Right hindlimb (tissue), 1 donor: ENCODE measurements at places on chromosomes 2 and 18.

DNA sequence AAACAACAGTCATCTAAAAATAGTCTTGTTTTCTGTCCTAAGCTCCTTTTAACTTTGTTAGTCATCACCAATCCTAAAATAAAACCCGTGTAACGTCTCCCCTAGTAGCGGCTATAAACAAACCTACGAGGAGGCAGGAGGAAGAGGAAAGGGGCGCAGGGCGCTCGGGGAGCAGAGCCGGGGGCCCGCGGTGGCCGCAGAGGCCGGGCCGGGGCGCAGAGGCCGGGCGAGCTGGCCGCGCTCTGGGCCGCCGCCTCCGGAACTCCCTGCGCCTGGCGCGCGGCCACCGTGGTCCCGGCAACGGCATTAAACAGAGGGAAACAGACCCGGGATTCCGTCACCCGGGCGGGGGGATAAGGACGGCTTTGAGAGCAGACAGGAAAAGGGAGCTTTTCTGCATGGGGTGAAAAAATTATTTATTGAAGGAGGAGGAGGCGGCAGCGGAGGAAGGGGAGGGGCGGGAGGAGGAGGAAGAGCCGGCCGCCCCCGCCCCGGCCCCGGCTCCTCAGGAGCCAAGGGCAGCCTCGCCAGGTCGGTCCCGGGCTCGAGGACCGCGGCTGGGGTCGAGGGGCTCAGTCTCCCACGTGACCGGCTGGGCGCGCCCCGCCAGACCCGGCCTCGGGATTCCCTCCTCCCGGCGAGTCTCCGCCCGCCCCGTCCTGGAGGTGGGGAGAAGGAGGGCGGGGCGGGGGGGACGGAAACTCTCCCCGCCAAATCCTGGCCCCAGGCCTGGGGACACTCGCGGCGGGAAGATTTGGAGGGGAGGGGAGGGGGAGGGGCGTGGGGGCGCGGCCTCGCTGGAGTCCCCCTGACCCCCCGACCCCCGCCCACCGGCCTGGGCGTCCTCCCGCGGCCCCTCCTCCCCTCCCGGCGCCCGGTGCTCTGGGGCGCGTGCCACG lies 1.8 kb upstream of the NFATC1 start:
- peak; percentile 97 for DNase-seq

DNA sequence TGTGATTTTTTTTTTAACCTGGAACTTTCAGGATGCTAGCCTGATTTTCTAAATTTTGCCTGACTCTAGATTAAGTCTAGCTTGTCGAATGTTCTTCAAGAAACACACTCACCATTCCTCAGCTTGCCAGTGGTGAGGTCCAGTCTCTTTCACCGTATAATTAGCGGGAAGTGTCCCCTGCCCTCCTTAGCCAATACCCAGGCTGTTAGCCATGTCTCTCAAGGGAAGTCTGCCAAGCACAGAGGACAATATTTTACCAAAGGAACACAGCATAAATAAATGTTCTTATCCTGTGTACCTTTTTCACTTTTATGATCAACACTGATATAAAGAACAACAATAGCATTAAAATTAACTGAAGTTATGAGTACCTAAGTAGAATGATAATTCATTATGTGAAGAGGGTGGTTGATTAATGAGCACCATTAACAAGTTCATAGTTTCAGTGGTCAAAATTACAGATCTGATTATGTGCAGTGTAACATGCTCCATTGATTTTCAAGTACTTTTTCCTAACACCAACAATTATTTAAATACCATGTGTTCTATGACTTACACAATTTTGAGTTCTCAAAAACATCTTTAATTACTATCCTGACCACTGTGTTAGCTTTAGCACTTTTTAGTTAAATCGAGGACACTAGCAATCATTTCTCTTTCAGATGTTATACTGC lies 445.8 kb upstream of the RAB12 start:
- no peak for DNase-seq

GRCh38 chr2:833180-833579 lies 117.5 kb upstream of the SNTG2 start:
- no peak for DNase-seq

GRCh38 chr18:27860011-27860410 lies 316.9 kb downstream of the CDH2 start:
- DNase-seq = no peak

- no peak for DNase-seq
These were observed 237.0 kb downstream of the LPIN1 start for GRCh38 chr2:11983401-11983800.

DNA sequence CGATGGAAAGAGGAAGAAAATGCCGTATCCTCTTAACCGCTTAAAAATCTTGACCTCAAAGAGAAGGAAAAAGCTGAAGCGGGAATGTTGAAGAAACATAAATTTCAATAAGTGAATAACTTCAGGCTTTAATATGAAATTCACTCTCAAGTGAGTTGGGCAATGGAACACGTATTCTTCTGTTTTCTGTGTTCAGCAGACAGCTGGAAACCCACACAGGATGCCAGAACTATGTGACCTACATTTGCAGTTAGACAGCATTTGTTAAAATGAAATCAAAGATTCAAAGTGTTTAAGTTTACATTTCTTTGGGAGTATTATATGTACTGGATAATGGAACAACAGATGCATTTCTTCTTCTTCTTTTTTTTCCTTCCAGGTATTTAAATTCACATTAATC lies 80.5 kb upstream of the SPATS2L start:
- DNase-seq = peak; percentile 69

- DNase-seq = no peak
These were observed 54.9 kb downstream of the ACTR2 start for GRCh38 chr2:65282477-65283053.

DNA sequence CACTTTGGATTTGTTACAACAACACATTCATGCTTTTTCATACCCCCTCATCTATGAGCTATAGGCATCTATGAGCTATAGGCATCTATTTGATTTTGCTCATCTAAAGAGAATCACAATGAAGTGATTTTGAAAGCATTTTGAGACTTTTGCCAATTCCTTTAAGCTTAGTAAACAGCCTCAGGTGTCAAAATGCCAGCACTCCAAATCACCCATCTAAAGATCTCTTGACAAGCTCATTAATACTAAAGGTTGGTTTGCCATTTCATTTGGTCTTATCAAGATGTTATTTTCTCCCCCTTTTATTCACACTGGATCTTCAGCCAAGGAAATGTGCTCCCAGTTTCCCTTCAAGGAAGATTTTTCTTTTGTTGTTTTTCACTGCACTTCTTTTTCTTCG lies 110.7 kb upstream of the TLK1 start:
- DNase-seq = no peak

DNA sequence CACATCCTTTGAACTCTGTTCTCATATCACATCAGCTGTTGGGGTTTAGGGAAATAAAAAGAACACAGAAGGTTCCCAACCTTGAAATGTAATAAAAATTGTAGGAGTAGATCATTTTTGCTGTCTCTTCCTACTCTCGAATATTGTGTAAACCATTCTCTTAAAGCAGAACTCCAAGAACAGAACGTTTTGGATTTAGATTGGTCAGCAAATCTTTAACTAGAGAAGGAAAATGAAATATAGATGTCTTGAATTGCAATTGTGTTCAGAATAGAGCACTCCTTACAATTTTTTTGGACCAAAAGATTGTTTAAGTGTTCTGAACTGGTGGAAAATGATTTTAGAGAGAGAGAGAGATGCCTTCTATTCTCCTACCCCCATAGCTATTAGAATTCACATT lies 23.9 kb upstream of the THSD7B start:
- DNase-seq = no peak

DNA sequence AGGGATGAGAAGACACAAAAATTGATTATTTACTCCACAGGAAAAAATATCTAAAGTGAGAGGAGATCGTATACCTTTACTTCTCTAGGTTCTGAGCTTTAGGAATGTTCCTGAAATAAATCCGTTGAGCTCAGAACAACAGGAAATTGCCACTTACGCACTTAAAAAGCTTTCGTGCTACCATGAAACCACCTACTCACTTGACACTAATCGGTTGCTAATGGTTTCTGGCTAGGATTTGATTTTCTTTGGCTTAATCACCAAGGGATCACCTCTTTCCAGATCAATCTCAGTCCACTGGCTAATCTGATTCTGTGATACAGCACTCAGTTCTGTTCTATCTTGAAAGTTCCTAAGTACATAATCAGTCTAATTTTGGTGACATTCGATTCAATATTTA lies 419.6 kb downstream of the DLGAP1 start:
- no peak for DNase-seq

GRCh38 chr2:6605836-6606505 lies 259.7 kb downstream of the CMPK2 start:
- no peak for DNase-seq

- DNase-seq = no peak
These were observed 26.1 kb upstream of the ROCK2 start for GRCh38 chr2:11370377-11371091.

DNA sequence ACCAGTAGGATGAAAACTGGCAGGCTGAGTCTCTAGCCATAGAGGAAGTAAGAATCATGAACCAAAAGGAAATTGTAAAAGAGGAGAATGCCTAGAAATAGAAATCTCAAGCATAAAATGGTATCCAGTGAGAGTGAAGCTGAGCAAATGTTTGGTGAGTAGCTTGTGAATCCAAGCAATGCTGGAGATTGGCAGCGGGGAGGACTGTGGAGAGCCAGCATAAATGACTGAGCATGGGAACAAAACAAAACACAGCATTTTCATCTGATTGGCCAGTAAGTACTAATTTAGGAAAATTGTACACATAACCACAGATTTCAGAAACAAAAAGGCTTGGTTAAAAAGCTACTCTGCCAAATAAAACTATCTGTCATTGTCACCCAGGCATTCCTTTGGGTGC lies 390.0 kb downstream of the STK39 start:
- no peak for DNase-seq

- DNase-seq = no peak
These were observed 680.7 kb downstream of the NR4A2 start for GRCh38 chr2:155651851-155652250.

DNA sequence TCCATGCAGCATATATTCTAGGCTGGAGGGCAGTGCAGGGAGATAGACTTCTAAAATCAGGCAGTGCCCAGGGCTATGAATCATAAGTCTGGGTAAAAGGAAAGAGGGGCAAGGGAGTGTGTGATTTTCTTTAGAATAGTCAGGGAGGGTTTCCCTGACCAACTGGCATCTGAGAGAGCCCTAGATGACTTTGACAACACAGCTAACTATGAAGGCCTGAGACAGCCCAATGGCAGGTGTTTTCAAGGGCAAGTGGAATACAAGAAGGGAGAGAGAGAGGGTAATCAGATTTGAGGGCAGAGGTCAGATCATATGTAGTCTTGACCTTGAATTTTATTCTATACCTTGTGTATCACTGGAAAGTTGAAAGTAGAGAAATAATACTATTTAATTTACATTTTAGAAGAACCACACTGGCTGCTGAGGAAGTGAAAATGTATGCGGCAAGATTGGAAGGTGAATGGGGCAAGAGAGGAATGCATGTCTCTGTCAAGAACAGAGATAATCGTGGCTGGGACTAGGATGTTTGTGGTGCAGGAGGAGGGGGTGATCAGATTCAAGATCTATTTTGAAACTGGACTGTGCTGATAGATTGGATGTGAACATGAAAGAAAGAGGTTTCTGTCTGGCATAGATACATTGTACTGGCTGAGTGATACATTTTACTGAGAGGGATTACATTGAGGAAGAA lies 1.9 kb upstream of the ITGB6 start:
- DNase-seq = no peak

- DNase-seq = no peak
These were observed 45.9 kb downstream of the KDM3A start for GRCh38 chr2:86487062-86487461.

DNA sequence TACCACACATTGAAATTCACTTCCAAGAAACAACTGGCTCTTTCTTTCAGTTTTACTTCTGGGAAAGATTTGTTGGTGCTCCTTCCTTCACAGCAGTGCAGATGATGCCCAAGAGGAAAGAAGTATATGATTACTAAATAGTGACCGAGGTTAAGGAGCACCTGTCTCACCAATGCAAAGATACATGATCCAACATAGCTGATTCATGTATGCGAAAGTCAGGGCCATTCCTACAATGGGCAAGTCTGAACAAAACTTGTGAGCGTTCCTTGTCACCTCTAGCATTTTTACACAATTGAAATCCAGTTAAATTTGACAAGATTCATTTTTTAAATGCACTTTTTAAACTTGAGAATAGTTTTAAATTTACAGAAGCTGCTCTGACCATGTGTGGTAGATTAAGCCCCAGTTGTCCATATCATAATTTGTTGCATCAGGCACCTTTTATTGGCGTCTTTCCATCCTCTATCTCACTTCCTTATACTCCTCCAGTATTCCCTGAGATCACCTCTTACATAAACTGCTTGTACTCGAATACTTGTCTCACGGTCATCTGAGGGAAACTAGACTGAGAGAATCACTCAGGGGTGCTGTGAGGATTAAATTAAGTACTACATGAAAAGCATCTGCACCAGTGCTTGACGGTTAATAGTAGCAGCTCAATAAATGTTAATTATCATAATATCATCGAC lies 438.8 kb upstream of the CDH20 start:
- no peak for DNase-seq

DNA sequence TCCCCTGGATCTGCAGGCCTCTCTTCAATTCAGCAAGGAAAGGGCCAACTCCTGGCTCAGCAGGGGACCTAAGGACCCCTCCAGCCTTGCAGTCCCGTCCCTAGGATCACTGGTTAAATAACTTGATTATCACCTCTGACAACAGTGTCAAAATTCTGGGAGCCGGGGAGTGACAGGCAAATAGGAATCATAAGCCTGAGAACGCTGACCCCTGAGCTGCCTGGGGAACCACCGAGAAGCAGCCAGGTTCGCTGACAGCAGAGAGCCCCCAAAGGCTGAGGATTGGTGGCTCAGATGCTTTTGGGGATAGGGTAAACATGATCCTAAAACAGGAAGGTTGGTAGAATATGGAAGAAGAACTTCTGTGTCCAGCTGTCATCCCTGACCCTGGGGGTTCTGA lies 17.5 kb upstream of the TNS1 start:
- DNase-seq = peak; percentile 8

DNA sequence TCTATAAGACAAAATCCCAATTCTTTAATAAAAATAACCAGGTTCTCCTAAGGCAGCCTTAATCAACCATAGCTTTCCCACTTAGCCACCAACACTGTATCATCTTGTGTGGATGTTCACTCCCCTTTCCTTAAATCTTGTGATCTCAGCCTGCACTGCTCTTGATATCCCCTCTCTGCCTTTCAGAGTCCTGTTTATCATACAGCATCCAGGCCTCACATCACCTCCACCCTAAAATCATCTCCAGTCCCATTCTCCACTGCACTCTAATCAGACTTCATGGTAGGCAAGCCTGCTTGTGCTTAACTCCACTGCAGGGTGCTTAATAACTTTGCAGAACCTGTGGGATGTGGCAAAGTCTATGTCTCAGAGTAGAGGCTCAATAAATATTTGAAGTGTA lies 18.8 kb downstream of the ARHGAP15 start:
- no peak for DNase-seq
